HS-5 (cell line): ENCODE measurements at places on chromosomes 3 and 15.

DNA sequence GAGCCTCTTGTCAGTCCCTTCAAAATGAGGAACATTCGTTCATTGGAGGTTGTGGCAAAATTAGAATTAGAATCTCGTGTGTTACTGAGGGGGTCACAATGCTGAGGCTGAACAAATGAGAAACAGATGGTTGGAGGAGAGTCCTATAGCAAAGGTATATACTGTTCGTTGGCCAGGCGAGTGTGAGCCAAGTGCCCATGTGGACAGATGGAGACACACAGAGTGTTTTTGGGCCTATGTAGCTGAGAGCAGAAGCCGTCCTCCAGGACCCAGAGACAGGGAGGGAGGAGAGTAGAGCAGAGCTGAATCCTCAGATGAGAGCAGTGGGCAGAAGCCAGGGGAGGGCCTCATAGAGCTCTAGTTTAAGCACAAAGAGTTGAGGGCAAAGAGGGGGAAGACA is 98.9 kb downstream of the NR1D2 start:
- no peak for DNase-seq

- no peak for DNase-seq
Measured at GRCh38 chr3:79651536-79652065, 116.2 kb downstream of the ROBO1 start.

DNA sequence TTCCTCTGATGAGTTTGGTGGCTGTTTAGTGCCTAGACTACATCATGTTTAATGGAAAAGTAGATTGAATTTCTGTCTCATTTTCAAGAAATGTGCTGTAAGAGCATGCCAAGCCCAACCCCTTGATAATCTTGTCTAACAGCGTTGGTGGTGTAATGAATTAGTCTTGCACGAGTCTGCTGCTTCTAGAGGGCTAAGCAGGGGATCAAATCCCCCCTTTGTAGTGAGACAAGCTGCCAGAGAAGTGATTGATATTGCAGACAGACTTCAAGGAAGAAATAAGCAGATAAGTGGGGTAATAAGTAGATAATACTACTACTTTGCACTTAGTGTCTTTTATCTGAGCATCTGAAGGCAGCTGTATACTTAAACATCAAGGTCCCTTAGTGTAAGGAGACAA is 141.4 kb downstream of the TP63 start:
- DNase-seq = no peak

- DNase-seq = no peak
Measured at GRCh38 chr3:38235466-38235865, 30.1 kb upstream of the SLC22A13 start.

DNA sequence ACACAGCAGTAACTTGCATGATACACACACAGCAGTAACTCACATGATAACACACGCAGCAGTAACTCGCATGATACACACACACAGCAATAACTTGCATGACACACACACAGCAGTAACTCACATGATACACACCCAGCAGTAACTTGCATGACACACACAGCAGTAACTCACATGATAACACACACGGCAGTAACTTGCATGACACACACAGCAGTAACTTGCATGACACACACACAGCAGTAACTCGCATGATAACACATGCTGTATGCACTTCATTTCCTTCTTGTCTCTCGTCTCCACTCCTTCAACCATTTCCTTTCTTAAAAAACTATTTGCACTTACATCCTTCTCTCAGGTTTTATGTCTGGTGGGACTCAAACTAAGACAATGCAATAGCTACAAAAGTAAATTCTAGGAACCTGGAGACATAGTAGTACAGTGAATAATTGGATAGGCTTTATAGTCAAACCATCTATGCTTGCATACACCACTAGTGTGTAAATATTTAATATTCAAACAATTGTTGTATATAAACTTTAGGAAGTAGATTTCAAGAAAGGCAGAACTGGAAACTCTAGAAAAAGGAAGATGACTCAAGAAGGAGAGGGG is 130.8 kb downstream of the UACA start:
- no peak for DNase-seq

DNA sequence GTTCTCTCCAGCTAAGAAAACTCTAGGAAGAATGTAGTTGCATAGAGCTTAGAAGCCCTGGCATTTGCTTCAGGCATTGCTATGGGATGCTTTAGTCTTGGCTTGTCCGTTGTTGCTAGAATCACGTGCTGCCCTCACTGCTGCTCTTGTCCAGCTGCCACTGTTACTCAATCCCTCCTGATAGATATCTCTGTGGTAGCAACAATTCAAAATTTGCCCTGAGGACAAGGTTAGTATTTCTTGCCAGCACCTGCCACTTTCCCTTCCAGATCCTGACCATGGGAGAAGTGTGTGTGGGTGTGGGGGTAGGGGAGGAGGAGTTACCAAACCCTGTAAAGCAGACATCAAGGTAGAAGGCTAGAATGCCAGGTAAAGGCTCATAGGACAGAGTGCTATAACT is 113.8 kb downstream of the PPM1L start:
- no peak for DNase-seq

DNA sequence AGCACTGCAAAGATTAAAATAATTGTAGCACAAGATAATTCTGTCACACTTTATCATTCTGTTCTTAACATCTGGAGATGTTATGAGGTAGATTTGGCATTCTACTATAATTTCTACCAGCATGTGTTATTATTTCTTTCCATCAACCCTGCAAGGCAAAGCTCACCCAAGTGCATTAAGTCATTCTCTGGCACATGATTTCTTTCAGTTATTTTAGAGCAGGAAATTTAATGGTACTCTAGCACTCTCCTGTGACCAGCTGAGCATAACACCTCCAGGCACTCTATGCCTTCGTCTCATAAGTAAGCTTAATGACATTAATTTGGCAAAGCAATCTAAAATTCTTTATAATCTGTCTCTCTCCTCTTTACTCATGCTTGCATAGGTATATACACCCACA is 300.2 kb upstream of the GPR149 start:
- DNase-seq = no peak

GRCh38 chr3:174335910-174336309 is 523.2 kb upstream of the NAALADL2 start:
- DNase-seq = no peak

DNA sequence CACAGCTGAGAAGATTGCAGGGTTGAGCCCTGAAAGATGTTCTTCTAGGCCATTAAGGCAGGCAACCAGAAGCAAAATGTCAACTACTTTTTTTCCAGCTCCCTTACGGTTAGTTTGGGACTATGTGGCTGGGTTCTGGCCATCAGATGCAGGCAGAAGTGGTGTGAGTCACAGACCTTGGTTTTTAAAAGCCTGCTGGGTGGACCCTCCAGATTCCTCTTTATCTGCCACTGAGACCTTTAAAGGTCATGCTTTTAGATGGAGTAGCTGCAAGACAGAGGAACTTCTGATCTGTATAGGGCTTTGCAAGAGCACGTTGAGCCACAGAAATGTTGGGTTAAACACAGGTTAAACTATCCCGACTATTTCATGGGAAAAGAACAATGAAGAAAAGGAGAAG is 102.9 kb downstream of the CHST2 start:
- DNase-seq = no peak
